Tibial nerve (tissue), 4 donors: ENCODE measurements at places on chromosomes 6 and 20. TPM values are rescaled to one million over a fixed set of nuclear protein-coding genes. Genes with fewer than 3 reads are reported as not detected.

GRCh38 chr6:151502499-151502898 lies 8.7 kb downstream of the CCDC170 start:
- H3K27ac ChIP-seq, result no peak overlapping the region
- no peak overlapping the region for H3K4me3 ChIP-seq
- H3K27me3 ChIP-seq, result no peaks in the 10 kb centered on the region
- no peak for DNase-seq
- no peaks in the 10 kb centered on the region for H3K36me3 ChIP-seq
- no peaks in the 10 kb centered on the region for H3K4me1 ChIP-seq

The TBCC gene
- total RNA-seq, result 29.4 TPM

DNA sequence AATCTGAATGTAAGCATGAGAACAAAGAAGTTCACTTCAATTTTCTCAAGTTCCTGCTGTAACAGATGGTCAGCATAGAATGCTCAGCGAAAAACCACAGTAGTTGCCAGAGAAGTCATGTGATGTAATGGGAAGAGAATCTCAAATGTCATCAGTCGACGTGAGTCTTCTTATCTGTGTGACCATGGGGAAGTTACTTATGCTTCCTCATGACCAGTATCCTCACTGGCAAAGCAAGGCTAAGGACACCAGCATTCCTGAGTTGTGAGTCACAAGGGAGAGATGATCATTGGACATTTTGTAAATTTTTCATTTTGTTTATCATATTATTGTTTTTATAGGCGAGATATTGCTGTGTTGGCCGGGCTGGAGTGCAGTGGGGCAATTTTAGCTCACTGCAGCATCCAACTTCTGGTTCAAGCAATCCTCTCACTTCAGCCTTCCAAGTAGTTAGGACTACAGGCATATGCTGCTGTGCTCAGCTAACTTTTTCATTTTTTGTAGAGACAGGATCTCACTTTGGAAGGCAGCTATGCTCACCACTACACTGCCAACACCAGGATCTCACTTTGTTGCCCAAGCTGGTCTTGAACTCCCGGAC lies 21.9 kb downstream of the SGK1 start:
- H3K4me1 ChIP-seq, result no peaks in the 10 kb centered on the region
- no peak overlapping the region for H3K4me3 ChIP-seq
- no peaks in the 10 kb centered on the region for H3K36me3 ChIP-seq
- H3K27me3 ChIP-seq, result no peaks in the 10 kb centered on the region

- no peak for DNase-seq
- no peak overlapping the region for H3K4me3 ChIP-seq
- no peak overlapping the region for H3K27ac ChIP-seq
- H3K27me3 ChIP-seq, result no peaks in the 10 kb centered on the region
Observed at GRCh38 chr6:166477647-166478365, 95.1 kb upstream of the MPC1 start.
